ENCODE measurements at places on chromosomes 6 and 20. TPM values are rescaled to one million over a fixed set of nuclear protein-coding genes. Genes with fewer than 3 reads are reported as not detected.

PAK5 gene
- 1.1 TPM for polyA plus RNA-seq

MICAL1 gene
- 36.3 TPM for polyA plus RNA-seq

EPB41L2 gene
- 13.0 TPM for polyA plus RNA-seq

RUNX2 gene
- polyA plus RNA-seq = 0.21 TPM

LAMA2 gene
- polyA plus RNA-seq = 1.2 TPM

HEY2 gene
- polyA plus RNA-seq = 1.3 TPM

MUCL3 gene
- 0.04 TPM for polyA plus RNA-seq

USP49 gene
- 1.5 TPM for polyA plus RNA-seq

MOXD1 gene
- polyA plus RNA-seq = 0.30 TPM

GSTA3 gene
- polyA plus RNA-seq = not detected

OSTM1 gene
- polyA plus RNA-seq = 7.9 TPM

C6orf163 gene
- polyA plus RNA-seq = 6.2 TPM

TSPYL4 gene
- polyA plus RNA-seq = 19.4 TPM

SIRPD gene
- polyA plus RNA-seq = not detected

CD83 gene
- 0.72 TPM for polyA plus RNA-seq

GRCh38 chr20:4370851-4371250, 350.9 kb upstream of the PRND start:
- no peak for DNase-seq

DNA sequence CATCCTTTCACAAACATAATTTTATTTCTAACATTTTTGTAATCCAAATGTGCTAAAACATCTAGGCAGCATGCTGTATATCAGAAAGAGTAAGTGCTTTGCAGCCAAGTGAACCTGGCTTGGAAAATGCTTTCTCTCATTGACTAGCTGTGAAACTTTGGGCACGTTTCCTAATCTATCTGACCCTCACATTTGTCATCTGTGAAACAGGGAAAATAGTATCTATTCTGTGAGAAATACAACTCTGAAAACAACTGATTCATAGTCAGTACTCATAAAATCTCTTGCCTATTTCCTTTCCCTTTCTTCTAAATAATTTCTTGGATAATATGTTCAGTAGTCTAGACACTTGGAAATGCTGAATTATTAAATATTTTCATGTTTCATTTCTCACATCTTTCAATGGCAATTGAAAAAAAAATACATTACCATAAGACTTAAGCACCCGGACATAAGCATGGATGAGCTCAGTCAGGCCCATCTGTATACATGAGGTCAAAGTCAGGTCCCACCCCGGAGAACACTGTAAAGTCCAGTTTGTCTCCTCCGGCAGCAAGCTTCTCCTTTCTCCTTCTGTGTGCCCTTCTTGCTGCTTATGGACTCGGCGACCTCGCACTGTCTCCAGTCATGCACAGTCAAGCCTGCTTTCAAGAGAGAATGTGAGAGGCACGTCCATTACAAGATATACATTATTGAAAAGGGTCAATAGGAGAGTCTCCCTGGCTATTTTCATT, 455.0 kb upstream of the SOX4 start:
- DNase-seq = no peak

- DNase-seq = no peak
Measured at GRCh38 chr20:4828830-4829513, 107.3 kb downstream of the PRND start.

DNA sequence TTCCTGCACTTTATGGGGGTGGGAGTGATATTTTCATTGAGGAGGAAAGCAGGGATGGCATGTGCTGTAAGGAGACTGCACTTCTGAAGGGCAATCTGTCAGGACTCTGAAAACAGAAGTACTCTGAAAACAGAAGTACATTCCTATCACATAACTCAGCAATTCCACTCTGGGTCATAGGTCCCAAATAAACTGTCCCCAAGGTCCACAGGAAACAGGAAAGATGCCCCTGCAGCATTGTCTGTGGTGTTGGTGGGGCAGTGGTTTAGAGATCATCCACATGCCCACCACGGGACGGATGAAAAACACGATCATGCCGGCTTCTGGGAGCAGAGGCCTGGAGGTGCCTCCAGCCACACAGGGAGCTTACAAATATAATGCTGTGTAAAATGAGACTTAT, 150.3 kb downstream of the OTOR start:
- DNase-seq = no peak

GRCh38 chr6:84854811-84855400, 90.5 kb upstream of the TBX18 start:
- no peak for DNase-seq

- no peak for DNase-seq
Measured at GRCh38 chr20:56839786-56840185, 210.7 kb downstream of the TFAP2C start.

- no peak for DNase-seq
Measured at GRCh38 chr6:45094831-45095230, 233.3 kb upstream of the RUNX2 start.

DNA sequence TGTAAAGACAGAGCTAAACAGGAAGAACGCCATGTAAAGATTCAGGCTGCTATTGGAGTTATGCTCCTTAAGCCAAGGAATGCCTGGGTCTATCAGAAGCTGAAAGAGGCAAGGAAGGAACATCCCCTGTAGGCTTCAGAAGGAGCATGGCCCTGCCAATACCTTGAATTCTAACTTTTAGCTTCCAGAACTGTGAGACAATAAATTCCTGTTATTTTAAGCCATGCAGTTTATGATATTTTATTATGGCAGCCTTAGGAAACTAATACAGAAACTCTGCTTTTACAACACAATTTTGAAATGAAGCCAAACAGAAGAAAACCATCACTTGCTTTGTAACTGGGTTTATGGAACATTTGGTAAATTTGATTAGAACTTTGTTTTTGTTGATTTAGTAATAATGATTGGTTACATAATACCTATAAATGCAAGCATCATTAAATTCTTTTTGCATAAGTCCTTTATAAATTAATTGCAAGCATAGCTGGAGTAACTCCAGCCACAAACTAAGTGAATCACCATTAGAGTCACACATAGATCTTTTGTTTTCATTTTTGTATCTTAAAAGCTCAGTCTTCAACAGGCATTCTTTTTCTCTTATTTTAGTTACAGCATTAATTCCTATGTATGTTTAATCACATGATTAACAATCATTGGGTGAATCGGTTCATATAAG, 33.5 kb upstream of the TSPYL1 start:
- DNase-seq = no peak

DNA sequence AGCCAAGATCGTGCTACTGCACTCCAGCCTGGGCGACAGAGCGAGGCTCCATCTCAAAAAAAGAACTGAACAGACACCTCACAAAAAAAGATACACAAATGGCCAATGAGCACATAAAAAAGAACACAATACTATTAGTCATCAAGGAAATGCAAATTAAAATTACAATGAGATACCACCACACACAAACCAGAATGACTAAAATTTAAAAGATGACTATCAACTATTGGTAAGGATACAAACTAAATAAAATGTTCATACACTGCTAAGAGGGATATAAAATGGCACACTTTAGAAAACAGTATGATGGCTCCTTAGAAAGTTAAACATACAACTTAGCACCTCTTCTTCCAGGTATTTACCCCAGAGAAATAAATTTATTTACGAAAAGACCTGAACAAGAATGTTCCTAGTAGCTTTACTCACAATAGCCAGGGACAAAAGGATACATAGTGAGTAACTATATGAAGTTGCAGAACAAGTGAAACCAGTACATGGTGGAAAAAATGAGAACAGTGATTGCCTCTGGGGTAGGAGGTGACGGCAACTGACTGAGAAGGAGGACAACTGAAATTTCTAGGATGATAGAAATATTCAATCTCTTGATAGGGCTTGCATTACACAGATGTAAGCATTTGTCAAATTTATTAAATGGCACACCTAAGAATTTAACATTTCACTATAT, 53.2 kb downstream of the FAM8A1 start:
- DNase-seq = no peak

- DNase-seq = no peak
Measured at GRCh38 chr6:123415844-123416468, 220.8 kb downstream of the TRDN start.

GRCh38 chr6:123745895-123746294, 57.8 kb upstream of the NKAIN2 start:
- DNase-seq = no peak

DNA sequence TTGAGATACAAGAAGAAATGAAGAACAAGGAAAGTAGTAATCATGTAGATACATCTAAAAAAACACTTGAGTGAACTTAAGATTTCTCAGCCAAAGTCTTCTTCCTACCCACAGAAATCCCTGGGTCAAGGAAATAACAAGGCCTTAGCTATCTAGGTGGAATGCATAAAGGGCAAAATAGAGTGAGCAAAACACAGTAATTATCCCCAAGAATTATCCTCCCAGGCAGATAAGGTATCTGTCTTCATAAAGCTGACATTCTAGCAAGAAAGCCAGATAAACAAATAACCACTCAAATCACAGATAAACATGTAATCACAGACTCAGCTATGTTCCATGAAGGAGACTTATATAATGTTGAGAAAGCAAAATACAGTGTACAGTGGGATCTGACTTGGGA, 136.9 kb upstream of the C6orf118 start:
- DNase-seq = no peak

DNA sequence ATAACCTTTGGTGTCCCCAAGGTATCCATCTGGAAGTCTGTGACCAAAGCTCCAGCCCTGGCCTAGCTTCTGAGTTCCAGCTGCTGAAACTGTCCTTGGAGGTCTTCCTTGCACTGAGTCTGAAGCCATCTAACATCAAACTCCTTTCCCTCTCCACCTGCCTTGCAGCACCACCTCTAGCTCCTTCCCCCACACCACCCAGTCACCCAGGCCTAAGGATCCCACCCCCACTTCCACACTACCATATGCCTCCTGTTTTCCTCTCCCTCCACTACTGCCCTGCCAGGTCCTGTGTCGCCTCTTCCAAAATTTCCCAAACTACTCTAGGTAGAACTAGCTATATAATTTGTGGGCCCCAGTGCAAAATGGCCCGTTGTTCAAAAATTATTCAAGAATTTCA, 10.8 kb upstream of the MATN4 start:
- no peak for DNase-seq

DNA sequence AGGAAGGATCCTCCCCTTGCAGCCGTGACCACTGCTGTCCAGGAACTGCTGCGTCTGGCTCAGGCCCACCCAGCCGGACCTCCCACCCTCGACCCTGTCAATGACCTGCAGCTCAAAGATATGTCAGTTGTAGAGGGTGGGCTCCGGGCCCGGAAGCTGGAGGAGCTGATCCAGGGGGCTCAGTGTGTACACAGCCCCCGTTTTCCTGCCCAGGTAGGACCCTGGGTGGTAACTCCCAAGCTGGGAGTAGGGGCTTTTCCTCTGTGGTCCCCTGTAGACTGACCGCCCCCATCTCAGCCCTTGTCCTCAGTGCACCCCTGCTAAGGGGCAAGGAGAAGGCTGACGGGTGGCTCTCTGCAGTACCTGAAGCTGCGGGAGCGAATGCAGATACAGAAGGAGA, 3.6 kb downstream of the DXO start:
- no peak for DNase-seq

DNA sequence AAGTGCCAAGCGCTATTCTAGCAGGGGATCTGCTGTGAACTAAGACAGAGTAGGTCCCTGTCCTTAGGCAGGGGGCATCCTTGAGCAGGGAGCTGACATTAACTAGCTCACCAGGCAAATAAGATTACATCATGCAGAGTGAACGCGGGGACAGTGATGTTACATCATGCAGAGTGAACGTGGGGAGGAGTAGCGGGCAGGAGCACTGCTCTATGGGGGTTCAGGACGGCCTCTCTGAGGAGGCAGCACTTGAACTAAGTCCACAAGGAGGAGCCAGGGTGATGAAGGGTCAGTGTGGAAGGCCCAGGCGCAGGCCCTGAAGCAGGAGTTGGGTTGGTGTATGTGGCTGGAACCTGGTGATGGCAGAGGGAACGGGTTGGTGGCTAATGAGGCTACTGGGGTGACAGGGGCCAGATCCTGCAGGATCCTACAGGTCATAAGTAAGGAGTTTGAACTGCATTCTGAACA, 38.7 kb downstream of the KAT14 start:
- DNase-seq = no peak

GRCh38 chr20:36833275-36834020, 42.5 kb upstream of the TLDC2 start:
- DNase-seq = no peak

DNA sequence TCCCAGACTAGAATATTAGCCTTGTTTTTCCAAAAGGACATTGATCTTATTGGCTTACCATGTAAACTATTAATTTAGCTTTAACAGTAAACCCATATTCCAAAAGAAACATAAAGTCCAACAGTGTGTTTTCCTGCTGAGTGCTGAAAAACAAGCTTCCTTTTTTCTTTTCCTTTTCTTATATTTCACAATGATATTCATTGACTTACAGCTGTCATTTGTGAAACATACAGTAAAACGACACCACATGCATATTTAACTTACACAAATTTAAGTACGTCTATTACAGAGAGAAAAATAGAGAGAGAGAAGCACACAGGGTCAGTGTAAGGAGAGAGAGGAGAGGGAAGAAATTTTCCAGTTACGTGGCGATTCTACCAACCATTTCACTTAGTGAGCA, 543.9 kb upstream of the JARID2 start:
- no peak for DNase-seq

GRCh38 chr6:54118117-54118516, 6.9 kb downstream of the MLIP start:
- DNase-seq = no peak

DNA sequence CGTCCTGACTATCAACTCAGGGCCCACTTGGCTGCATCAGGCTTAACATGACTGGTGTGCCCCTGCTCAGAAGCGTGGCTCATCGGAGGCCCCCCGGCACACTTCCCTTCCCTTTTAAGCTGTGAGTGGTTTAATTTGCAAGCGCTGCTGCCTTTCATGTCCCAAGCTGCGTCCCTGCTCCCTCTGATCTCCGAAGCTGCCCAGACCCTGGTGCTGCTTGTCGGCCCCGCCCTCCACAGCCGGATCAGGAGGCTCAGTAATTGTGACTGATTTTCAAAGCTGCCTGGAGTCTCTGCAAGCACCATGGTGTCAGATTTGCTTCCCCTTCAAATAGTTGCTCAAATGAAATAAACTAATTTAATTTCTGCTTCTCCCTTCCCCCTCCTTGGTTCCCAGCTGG, 71.1 kb downstream of the CDH22 start:
- DNase-seq = no peak

GRCh38 chr20:32391003-32391402, 32.9 kb downstream of the ASXL1 start:
- no peak for DNase-seq

DNA sequence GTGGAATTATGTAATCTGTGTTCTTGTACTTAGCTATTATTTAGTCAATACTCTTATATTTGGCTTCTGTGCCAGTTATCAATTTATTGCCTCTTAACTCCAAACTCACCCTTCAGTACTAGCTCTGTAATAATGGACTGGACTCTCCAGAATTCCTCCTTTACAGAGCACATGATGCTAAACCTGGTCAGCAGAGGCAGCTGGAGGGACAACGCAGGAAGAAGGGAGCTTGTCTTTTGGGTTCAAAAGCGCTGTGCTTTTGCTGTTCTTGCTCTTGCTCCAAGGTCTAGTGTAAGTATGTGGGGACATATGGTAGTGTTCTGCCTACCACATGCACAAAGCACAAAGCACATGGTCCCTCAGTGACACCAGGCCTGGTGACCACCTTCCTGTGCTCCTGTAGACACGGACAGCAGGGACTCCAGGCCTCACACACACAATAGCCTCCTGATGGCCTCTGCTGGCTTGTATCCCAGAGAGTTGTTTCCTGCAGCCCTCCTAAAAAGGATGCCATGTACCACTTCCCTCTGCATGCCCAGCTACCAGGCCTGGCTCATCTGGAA, 46.1 kb downstream of the CHD6 start:
- DNase-seq = no peak

GRCh38 chr6:44525761-44526351, 138.3 kb downstream of the CDC5L start:
- DNase-seq = no peak

- no peak for DNase-seq
Measured at GRCh38 chr6:107711412-107712236, 112.5 kb downstream of the SCML4 start.
